Astrocyte (in vitro differentiated cells and primary cell): ENCODE measurements at places on chromosomes 3 and 15. TPM values are rescaled to one million over a fixed set of nuclear protein-coding genes. Genes with fewer than 3 reads are reported as not detected.

The SLC12A1 gene
- not detected in 2 replicates for total RNA-seq

The ADAMTS7 gene
- total RNA-seq, result 21.4 and 25.5 TPM in 2 replicates

The FAM81A gene
- 0.73 and 0.94 TPM in 2 replicates for total RNA-seq

The TRPM1 gene
- total RNA-seq, result not detected in 2 replicates

The BFSP2 gene
- not detected in 2 replicates for total RNA-seq

The PRICKLE2 gene
- 84.4 and 101 TPM in 2 replicates for total RNA-seq

The EFCAB12 gene
- 0.14 and 0.26 TPM in 2 replicates for total RNA-seq

The LDHAL6B gene
- not detected in 2 replicates for total RNA-seq

The TNFSF10 gene
- 1.8 and 6.1 TPM in 2 replicates for total RNA-seq

The RBP2 gene
- not detected in 2 replicates for total RNA-seq

The CAV3 gene
- total RNA-seq, result not detected in 2 replicates

The CD96 gene
- 0.61 and 1.0 TPM in 2 replicates for total RNA-seq
